ENCODE measurements at places on chromosomes 12 and 14. TPM values are rescaled to one million over a fixed set of nuclear protein-coding genes. Genes with fewer than 3 reads are reported as not detected.
A peak's percentile ranks its signal among the peaks of the same experiment; 100 is the strongest.

GRCh38 chr12:55830601-55831446 lies 1.4 kb upstream of the DNAJC14 start:
- peak; percentile 72 for DNase-seq

DNA sequence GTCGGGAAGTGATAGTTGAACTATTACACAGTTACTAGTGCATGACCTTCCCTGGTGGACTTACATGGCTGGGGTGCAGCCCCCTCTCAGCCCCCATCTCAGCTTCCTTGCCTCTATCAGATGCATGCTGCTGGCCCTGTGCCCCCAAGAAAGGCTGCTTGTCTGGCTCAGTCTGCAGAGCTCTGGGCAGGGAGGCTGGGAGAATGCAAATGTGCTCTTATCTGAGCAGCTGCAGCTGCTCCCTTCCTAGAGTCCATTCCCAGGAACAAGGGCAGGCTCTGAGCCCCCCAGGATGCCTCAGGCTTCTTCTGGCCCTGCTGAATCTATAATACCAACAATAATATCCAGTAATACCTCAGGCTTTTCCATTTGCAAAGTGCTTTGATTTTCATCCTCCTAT lies 218.1 kb upstream of the SRRM4 start:
- DNase-seq = peak; percentile 60

DNA sequence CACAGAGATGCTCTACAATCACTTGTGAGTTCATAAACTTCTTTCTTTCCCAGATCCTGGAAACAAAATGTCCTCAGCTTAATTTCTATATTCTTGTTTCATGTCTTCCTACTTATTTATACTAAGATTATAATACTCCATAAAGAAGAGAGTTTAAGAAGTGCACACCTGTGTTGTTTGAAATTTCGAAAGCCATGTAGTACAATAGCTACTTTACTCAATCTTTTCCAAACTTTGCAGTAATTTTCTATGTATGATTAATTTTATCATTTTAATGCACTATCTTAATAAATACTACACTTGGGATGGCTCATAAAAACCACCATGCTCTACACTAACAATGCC lies 300 bp upstream of the TTC5 start:
- no peak for DNase-seq

DNA sequence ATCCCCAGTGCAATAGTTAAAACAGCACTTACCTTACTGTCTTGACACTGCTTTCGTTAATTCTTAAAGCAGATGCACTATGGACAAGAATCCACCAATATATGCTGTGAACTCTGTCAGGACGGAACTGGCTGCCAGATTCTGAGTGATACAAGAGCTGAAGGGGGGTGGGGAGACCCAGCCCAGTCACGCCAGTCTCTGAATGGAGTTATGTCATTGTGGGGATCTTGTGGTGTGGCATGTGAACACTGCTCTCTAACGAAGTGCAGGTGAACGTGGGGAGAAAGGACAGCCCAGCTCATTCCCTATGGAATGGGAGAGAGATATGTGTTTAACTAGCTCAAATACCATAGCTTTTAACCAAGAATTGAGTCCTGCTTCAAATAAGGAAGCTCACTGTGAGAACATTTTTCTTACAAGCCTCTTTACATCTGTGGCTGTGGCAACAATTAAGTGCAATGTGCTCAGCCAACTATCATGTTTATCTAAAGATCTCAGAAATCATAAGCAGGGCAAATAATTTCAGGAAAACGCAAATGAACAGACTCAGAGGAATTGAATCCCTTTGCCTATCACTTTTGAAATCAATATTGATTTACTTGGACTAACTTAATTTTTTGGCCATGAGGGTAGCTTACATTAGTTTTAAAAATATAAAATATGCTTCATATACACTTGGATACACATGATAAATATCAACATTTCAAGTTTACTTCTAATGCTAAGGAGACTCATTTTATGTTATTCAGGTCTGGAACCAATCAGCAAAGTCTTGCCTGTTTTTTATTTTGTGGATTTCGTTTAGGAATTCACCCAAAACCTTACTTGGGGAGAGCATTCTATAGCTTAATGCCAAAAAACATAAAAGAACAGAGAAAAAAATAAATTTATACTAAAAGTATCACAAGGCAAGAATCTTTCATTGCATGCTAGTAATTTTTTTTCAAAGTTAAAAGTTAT lies at the start of gene LUM:
Gene LUM, minus strand, starts transcription at position 129 of the 960 bp plus-strand sequence. CDS start 2,515 bp downstream, outside the sequence.
- peak; percentile 7 for DNase-seq

- peak; percentile 27 for DNase-seq
These were observed 13.8 kb upstream of the IFI27L2 start for GRCh38 chr14:94143239-94143638.

DNA sequence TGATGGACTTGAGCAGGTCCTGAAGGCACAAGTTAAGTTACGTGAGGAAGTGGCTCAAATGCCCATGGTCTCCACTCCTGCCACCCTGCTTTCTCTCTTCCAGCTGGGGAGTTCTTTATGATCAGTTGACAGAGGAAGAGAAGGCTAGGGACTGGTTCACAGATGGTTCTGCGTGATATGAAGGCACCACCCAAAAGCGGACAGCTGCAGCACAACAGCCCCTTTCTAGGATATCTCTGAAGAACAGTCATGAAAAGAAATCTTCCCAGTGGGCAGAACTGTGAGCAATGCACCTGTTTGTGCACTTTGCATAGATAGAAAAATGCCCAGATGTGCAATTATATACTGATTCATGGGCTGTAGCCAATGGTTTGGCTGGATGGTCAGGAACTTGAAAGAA lies 162.4 kb upstream of the FSCB start:
- no peak for DNase-seq

DNA sequence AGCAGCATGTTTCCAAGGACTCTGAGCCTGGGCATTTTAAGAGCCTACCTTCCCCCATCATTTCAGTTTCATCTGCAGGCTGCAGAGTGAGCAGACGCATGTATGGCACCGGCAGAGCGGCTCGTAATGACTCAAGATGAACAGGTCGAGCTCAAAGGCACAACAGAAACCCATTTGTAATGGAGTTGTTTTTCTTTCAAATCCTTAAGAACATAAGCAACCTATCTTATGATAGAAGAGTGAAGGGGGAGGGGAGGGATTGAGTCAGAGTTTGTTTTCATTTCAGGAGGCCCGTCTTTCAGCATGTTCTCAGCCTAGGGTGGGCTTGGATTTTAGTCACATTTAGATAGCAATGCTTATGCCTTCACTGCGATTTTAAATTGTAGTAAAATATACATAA lies 54.9 kb upstream of the CISTR start:
- DNase-seq = no peak

DNA sequence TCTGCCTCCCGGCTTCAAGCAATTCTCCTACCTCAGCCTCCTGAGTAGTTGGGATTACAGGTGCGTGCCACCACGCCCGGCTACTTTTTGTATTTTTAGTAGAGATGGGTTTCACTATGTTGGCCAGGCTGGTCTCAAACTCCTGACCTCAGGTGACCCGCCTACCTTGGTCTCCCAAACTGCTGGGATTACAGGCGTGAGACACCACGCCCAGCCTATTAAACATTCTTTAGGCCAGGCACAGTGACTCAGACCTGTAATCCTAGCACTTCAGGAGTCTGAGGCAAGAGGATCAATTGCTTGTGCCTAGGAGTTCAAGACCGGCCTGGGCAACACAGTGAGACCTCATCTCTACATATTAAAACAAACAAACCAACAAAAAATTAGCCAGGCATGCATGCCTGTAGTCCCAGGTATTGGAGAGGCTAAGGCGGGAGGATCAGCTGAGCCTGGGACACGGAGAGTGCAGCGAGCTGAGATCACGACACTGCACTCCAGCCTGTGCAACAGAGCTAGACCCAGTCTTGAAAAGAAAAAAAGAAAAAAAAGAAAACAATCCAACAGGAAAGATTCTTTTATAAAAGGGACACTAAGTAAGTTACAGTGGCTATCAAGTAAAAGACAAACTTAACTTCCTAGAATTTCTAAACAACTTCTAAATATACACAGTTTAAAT lies 70.2 kb downstream of the HECTD1 start:
- no peak for DNase-seq

The GALNT16 gene
- 8.6 TPM for total RNA-seq

The CIDEB gene
- 0.20 TPM for total RNA-seq

The CCDC38 gene
- total RNA-seq = 0.04 TPM

The TAS2R8 gene
- not detected for total RNA-seq

The FAM90A1 gene
- total RNA-seq = not detected

The IL22 gene
- not detected for total RNA-seq

The ATG14 gene
- 7.9 TPM for total RNA-seq

The PLEKHG7 gene
- total RNA-seq = not detected

The PSMD9 gene
- 32.3 TPM for total RNA-seq

All from SJCRH30 (cell line).